ENCODE measurements at places on chromosomes 13 and 19.

DNA sequence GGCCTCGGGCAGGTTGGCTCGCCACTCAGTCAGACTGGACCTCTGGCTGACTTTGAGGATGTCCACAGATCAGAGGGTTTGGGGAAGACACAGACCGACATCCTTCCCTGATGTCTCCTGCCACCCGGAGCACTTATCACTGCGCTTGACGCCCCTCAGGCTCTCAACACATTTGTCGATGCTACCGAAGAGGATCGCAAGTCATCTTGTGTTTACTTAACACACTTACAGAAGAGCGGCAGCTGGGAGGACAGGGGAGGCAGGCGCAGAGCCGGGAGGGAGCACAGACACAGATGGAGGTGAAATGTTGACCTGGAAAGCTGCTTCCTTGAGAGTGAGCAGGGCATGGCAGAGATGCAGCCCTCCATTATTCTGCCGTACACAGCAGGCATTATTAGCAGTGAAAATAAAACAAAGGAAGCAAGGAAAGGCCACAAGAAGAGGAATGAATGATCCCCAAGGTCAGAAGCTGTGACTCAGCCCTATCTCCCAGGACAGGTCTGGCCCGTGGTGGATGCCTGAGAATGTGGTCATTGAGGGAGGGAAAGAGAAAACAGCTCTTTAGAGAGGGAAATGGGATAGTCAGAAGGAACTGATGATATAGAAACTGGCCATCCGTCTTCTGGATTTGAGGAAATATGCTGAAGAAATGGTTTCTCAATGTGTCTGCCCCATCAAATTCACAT lies 549.5 kb upstream of the ARGLU1 start:
- no peak for DNase-seq

DNA sequence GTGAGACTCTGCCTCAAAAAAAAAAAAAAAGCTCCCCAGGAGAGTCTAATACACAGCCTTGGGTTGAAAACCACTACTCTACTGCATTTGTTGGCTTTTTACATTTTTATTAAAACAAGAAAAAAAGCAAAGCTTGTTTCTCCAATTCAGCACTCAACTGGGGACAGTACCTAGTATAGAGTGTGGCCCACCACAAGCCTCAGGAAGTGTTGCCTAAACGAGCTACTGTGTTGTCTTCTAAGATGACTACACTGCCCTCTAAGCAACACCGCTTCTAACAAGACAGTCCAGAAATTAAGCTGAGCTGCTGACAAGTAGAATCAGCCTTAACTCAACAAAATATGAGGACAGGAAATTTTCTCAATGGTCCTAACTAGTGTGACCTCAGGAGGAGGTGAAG lies 522.2 kb downstream of the FGF9 start:
- DNase-seq: no peak

- DNase-seq: no peak
Observed at GRCh38 chr19:40921005-40921897, 39.2 kb upstream of the CYP2A7 start.

DNA sequence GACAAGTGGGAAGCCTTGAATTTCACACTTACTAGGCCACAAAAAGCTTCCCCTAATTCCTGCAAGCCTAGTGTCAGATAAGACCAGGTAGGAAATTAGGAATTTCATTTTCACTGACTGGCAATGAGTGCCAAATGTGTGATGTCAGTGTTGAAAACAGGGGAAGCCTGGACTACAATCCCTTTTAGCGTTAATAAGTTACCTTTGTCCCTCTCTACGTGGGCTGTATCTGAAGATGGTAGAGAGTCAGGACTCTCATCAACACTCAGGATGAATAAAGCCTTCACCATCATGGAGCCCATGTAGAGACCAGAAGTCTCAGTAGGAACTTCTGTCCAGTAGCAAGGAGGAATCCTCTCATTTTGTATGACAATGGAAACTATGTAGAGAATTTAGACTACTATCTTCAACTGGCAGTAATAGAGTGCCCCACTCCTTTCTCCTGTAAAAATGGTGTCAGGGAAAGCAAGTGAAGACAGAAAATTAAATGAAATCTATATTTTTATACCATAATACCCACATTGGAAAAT lies 324.1 kb upstream of the KLHL1 start:
- no peak for DNase-seq

DNA sequence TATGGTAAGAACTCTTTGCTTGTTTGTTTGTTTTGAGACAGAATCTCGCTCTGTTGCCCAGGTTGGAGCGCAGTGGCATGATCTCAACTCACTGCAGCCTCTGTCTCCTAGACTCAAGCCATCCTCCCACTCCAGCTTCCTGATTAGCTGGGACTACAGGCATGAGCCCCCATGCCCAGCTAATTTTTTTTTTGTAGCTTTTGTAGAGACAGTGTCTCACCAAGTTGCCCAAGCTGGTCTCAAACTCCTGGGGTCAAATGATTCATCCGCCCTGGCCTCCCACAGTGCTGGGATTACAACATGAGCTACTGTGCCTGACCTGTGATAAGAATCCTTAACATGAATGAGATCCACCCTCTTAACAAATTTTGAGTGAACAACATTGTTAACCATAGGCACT lies 183.9 kb upstream of the TSHZ3 start:
- no peak for DNase-seq

DNA sequence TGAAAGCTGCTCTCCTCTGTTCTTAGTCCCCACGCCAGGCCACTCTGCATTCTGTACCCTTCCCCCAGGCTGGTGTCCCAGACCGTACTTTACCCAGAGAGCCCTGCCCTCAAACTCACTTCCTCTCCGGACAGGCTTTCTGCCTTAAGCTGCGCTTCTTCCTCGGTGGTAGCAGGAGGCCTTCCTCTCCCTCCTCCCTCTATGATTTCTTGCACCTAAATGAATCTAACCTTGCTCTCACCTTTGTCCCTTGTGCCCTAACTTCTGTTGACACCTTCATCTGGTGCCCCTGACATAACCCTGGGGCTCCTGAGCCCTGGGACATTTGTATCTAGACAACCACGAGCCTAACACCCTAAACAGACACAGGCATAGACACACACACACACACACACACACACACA lies 29.6 kb upstream of the CEACAM21 start:
- DNase-seq: no peak
